ENCODE measurements at places on chromosomes 13 and 19. TPM values are rescaled to one million over a fixed set of nuclear protein-coding genes. Genes with fewer than 3 reads are reported as not detected.

DNA sequence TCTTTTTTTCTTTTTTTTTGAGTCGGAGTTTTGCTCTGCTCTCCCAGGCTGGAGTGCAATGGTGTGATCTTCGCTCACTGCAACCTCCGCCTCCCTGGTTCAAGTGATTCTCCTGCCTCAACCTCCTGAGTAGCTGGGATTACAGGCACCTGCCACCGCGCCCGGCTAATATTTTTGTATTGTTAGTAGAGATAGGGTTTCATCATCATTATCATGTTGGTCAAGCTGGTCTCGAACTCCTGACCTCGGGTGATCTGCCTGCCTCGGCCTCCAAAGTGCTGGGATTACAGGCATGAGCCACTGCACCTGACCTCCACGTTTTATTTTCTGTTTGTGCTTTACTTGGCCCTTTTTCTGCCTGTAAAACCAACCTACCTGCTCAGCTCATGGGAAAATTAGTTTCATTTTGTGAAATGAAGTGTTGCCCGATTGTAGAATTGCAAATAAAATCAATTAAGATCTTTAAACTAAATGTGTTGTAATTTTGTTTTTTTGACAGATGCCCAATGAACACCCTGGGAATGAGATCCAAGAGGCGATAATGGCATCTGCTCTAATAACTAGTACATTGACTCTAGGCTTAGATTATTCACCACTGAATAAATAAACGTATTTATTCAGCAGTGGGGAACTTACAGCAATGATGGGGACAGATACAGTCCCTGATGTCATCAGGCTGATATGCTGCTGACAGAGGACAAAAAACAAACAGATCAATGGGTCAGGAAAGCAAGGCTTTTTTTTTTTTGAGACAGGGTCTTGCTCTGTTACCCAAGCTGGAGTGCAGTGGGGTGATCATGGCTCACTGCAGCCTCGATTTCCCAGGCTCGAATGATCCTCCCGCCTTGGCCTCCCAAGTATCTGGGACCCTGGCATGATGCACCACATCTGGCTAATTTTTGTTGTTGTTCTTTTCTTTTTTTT lies 2.2 kb upstream of the RAB11B start:
- no peak overlapping the region for H3K4me3 ChIP-seq
- peaks cover 22% of the 10 kb centered on the region for H3K4me1 ChIP-seq
- H3K27ac ChIP-seq, result no peak overlapping the region

DNA sequence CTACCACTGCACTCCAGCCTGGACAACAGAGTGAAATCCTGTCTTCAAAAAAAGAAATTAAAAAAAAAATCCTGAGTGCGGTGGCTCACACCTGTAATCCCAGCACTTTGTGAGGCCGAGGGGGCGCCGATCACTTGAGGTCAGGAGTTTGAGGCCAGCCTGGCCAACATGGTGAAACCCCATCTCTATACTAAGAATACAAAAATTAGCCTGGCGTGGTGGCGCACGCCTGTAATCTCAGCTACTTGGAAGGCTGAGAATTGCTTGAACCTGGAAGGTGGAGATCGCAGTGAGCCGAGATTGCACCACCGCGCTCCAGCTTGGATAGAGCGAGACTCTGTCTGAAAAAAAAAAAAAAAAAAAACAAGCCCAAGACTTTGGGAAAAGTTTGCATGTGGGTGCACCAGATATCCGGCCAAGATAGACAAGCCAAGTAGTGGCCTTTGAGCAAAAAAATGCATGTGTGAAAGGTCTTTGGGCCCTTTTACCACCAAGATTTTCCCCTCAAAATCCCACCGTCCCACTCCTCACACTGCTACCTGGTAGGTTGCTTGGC lies 5.7 kb downstream of the DNAJB1 start:
- peaks cover 30% of the 10 kb centered on the region for H3K36me3 ChIP-seq
- no peak overlapping the region for H3K4me3 ChIP-seq
- H3K27me3 ChIP-seq, result no peaks in the 10 kb centered on the region
- no peak overlapping the region for H3K27ac ChIP-seq
- DNase-seq, result no peak
- H3K4me1 ChIP-seq, result peaks cover 24% of the 10 kb centered on the region

GRCh38 chr13:113745059-113745458 lies 14.0 kb upstream of the TMEM255B start:
- no peak for DNase-seq
- peaks cover 4% of the 10 kb centered on the region for H3K4me1 ChIP-seq
- H3K36me3 ChIP-seq, result no peaks in the 10 kb centered on the region
- H3K27me3 ChIP-seq, result peaks cover 3% of the 10 kb centered on the region
- H3K4me3 ChIP-seq, result no peak overlapping the region
- H3K27ac ChIP-seq, result no peak overlapping the region

DNA sequence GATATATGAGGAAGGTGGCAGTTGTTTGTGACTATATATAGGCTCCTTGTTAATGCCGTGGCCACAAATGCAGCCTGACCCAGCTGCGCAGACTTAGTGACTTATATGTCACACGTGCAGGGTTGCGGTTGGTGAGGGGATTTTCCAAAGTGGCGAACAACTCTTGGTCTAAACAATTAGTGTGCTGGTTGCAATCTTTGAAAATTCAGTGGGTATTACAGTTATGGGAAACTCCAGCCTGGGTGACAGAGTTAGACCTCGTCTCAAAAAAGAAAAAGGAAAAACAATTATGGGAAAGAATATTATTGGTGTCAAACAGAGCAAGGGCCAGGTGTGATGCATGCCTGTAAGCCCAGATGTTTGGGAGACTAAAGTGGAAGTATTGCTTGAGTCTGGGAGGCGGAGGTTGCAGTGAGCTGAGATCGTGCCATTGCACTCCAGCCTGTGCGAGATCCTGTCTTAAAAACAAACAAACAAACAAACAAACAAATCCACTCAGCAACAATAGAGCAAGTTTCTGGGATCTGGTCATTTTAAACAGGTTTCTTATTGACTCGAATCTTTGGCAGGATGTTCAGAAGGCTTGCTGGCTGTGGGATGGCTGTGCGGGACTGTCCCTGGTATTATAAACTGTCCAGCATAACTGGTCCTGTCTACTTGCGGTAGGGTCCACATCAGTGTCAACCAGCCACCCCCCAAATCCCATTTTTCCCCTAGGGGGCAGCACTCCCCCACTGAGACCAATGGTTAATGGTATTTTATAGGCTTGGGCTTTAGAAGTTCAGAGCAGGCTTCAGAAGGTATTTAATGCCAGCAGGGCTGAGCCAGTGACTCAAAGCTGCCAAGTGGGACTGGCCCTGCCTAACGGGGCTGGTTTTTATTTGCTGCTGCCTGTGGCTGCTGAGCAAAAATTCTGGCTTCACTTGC lies 15.4 kb downstream of the RELB start:
- H3K4me1 ChIP-seq, result peaks cover 9% of the 10 kb centered on the region
- no peak overlapping the region for H3K4me3 ChIP-seq
- H3K27me3 ChIP-seq, result no peaks in the 10 kb centered on the region
- H3K27ac ChIP-seq, result peak overlapping the region; percentile 25

DNA sequence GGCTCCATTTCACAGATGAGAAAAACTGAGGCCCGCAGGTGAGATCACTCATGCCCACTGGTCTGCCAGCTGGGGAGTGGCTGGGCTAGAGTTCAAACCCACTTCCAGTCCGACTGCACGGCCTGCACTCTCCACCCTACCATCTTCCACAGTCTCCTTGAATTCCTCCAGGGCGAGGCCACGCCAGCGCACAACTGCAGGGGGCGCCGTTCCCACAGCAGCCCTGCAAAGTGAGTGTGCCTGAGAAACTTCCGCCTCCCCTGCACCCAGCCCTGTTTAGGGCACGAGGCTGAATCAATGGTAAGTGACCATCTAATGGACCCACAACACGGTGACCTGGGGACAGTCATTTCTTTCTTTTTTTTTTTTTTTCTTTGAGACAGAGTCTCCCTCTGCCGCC lies 829 bp upstream of the ATCAY start:
- H3K4me1 ChIP-seq, result no peaks in the 10 kb centered on the region
- H3K36me3 ChIP-seq, result no peaks in the 10 kb centered on the region
- no peak overlapping the region for H3K27ac ChIP-seq
- H3K27me3 ChIP-seq, result peaks cover 20% of the 10 kb centered on the region

- no peaks in the 10 kb centered on the region for H3K27me3 ChIP-seq
- H3K27ac ChIP-seq, result no peak overlapping the region
- peaks cover 25% of the 10 kb centered on the region for H3K4me1 ChIP-seq
- peaks cover 17% of the 10 kb centered on the region for H3K36me3 ChIP-seq
Measured at GRCh38 chr19:41430922-41431321, 3.7 kb upstream of the B3GNT8 start.

GRCh38 chr19:1685046-1685445 lies 32.6 kb upstream of the TCF3 start:
- H3K4me1 ChIP-seq, result no peaks in the 10 kb centered on the region
- H3K27me3 ChIP-seq, result peaks cover 37% of the 10 kb centered on the region
- no peak overlapping the region for H3K4me3 ChIP-seq

- DNase-seq, result no peak
- no peaks in the 10 kb centered on the region for H3K27me3 ChIP-seq
- no peaks in the 10 kb centered on the region for H3K36me3 ChIP-seq
- H3K27ac ChIP-seq, result no peak overlapping the region
- H3K4me1 ChIP-seq, result no peaks in the 10 kb centered on the region
Measured at GRCh38 chr13:107681600-107681999, 533.7 kb downstream of the LIG4 start.

DNA sequence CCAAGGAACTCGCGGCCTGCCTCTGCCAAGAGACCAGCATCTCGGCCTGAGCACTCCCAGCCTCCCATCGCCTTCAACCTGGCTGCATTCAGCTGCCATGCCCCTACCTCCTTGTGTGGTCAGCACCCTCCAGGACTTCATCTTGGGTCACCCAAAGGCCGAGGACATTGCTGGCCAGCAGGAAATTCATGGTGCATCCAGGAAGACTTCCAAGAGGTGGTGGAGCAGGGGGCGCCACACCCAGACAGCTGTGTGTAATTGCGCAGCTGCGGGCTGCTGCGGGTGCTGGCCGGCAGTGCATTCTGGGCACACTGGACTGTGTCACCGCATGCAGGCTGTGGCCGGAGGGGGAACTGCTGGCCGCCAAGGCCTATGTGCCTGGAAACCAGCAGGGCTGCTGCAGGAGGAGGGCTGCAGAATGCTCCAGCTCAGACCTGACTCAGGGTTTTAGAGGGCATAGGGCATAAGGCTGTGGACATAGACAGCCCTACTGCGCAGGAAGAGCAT lies 164.3 kb upstream of the TUBA3C start:
- H3K27ac ChIP-seq, result no peak overlapping the region
- no peak overlapping the region for H3K4me3 ChIP-seq
- no peak for DNase-seq
- no peaks in the 10 kb centered on the region for H3K4me1 ChIP-seq

DNA sequence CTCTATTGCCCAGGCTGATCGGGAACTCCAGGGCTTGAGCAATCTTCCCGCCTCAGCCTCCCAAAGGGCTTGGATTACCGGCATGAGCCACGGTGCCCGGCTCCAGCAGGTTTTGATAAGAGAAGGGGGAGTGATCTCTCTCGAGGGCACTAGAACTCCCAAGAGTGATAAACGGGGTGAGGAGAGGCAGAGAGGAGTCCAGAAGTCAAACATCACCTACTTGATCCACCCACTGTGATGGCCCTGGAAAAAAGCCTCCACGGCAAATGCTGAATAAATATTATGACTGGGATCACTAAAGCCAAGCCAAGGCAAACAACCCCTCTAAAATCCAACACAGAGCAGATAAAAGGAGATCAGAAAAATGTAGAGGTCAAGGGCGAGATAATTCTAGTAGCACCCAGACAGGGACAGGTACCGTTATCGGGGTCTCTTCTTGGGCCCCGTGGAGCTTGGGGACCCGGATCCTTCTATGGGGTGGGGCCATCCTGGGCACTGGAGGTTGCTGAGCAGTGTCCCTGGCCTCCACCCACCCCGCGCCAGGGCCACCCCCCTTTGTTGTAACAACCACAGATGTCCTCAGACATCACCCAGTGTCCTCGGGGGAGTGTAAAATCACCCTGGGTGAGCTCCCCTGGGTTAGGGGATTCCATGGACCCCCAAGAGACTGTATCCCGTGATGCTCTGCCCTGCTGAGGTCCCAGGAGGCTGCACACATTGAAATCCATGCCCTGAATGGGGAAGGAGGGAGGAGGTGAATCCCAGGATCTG lies 3.7 kb upstream of the CREB3L3 start:
- H3K27ac ChIP-seq, result no peak overlapping the region
- no peaks in the 10 kb centered on the region for H3K27me3 ChIP-seq
- H3K4me3 ChIP-seq, result no peak overlapping the region
- DNase-seq, result no peak

DNA sequence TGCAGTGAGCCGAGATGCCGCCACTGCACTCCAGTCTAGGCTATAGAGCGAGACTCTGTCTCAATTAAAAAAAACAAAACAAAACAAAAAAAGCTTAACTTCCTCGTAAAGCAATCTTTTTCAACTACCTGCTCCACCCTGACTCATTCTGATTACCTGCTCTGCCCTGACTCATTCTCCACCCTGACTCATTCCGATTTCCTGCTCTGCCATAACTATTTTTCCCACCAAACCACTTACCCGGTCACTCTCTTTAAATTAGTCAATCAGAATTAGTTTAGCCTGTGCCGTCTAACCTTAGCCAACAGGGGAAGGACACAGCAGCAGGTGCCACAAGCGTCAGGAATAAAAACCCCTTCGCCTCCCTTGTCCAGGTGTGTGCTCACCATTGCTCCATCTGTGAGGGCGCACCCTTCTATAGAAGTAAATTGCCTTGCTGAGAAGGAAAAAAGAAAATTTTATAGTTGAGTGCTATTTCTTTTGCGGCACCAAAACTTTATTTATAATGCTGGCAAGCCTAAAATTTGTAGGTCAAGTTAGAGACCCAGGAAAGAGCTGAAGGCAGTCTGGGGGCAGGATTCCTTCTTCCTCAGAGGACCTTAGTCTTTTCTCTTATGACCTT lies 1.7 kb upstream of the IFT88 start:
- H3K36me3 ChIP-seq, result no peaks in the 10 kb centered on the region
- H3K4me1 ChIP-seq, result no peaks in the 10 kb centered on the region
- H3K27me3 ChIP-seq, result no peaks in the 10 kb centered on the region

DNA sequence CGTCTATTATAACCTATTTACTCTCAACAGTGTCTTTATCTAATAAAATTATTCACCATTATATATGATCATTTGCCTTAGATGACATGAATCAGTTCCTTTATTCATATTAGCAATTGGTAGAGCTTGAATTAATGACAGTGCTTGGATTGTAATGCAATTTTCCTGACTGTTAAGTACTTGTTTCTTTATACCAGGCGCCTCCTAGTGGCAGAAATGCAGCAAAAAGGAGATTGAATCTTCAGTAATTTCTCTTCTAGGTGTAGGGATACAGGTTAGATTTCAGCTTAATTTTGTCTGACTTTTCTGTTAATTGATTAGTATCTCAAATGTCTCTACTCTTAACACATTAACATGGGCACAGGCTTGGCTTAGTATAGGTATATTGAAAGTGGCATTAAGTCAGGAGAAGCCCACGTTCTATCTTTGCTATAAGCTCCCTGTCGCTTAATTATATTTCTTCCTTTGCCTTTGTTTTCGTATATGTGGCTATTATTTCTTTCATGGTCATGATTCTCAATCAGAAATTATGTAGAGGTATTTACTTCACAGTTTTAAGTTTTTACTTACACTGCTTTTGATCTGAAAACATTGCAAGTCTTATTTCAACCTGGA lies 9.1 kb upstream of the LHFPL6 start:
- no peaks in the 10 kb centered on the region for H3K27me3 ChIP-seq
- peak; percentile 85 for DNase-seq
- no peak overlapping the region for H3K4me3 ChIP-seq
- H3K27ac ChIP-seq, result no peak overlapping the region
- H3K4me1 ChIP-seq, result no peaks in the 10 kb centered on the region

PDE4C gene
- 8.6 TPM for total RNA-seq

NLRP11 gene
- not detected for total RNA-seq

PRRG2 gene
- total RNA-seq, result not detected

MYO16 gene
- total RNA-seq, result 0.28 TPM

OR7C1 gene
- under 0.01 TPM for total RNA-seq

GPR108 gene
- total RNA-seq, result 57.8 TPM

PSG11 gene
- not detected for total RNA-seq

KASH5 gene
- total RNA-seq, result not detected

NUP62 gene
- total RNA-seq, result 32.6 TPM

ONECUT3 gene
- total RNA-seq, result not detected

All from sigmoid colon (tissue), 7 donors.